ENCODE measurements at places on chromosomes 2 and 18. TPM values are rescaled to one million over a fixed set of nuclear protein-coding genes. Genes with fewer than 3 reads are reported as not detected.

GRCh38 chr2:157229572-157229971 is 27.9 kb upstream of the GALNT5 start:
- no peak for DNase-seq

DNA sequence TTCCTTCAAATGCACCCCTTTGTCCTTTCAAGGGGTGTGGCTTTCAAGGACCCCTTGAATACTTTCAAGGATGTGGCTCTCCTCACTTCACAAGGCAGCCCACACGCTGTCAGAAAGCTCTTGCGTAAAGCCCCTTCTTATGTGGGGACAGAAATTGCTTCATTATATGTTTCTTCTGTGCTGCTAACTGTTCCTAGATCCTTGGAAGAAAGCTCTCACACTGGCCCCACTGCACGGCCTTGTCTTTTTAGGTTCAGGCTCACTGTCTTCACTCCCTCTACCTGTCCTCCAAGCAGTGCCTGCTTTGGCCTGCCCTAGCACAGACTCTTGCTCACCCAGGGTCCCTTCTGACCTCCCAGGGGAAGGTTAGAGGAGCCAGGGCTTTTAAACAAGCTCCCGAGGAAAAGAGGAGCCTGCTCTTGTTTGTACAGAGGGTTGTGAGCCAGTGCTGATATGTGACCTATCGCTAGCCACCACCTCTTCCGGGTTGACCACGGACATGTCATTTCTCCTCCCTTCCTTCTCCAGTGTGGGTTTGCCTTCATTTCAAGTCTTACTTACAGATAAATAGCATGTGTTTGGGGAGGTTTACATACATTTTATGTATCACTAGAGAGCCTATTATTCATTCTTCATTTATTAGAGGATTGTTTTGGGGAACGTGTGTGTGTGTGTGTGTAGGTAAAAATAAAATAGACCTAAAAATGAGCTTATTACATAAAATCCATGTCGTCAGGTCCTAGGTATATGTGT is 94.7 kb downstream of the RTN4 start:
- DNase-seq = no peak

DNA sequence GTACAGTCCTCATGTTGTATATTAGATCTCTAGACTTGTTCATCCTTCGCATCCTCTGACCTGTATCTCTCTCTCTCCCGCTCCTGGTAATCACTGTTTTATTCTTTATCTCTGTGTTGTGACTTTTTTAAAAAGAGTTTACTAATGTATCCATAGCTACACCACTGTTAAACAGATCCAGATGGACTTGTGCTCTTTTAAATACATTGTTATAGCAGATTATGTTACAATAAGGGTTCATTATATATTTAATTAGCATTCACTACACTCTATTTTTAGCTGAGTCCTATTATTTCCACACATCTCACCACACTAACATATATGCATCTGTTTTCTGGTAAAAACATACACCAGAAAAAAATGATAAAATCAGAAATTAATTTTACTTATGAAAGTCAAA is 90.5 kb downstream of the RBM43 start:
- no peak for DNase-seq

Gene HOXD13
- 3.1 TPM for total RNA-seq

Gene LRP1B
- 0.76 TPM for total RNA-seq

Gene PLEK
- not detected for total RNA-seq

GRCh38 chr18:73696698-73697097 is 450.9 kb downstream of the FBXO15 start:
- DNase-seq = no peak

Gene IL1F10
- not detected for total RNA-seq

GRCh38 chr2:30492619-30493018 is 45.6 kb downstream of the LCLAT1 start:
- DNase-seq = no peak

GRCh38 chr18:58117786-58118403 is 73.9 kb downstream of the NEDD4L start:
- peak; percentile 88 for DNase-seq

Gene CD207
- total RNA-seq = not detected

Gene C1QL2
- total RNA-seq = not detected

DNA sequence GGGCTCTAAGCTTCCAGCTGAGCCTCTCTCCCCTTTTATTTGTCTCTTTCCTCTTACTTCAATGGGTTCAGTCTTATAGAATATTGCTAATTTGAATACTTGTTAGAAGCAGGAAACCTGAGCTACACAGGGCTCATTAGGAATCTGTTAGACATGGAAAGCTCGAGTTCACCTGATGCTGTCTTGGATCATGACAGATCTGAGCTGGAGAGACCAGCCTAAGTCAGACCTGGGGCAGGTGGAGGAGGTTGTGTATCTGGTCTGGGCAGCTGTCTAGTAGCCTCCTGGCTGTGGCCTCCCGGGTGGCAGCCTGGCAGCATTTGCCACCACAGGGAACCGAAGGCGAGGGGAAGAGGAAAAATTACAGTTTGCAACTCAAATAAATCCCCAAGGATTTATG is 185.9 kb downstream of the ICOS start:
- DNase-seq = no peak

Gene TMEM200C
- 0.35 TPM for total RNA-seq

DNA sequence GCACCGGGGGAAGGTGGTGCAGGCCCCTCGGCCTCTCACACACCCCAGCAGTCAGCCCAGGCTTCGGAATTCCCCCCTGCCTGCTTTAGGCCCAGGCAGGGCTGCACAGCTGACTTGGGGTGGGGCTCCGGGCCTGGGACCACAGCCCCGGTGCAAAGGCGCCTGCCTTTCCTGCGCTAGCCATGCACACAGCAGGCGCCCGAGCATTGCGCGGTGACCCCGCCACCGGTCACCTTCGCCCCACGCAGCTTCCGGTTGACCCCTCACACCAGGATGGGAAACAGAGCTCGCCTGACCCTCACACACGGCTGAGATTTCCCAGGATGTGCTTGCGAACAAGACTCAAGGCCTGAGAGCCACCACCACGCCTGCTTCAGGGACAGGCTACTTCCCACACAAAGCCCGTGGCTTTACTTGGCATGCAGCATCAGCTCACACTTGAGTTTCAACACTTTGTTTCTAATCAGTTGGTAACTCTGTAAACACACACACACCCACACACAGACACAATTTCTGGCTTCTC is 46.0 kb downstream of the SLC66A2 start:
- DNase-seq = no peak

Gene WDFY1
- total RNA-seq = 27.2 TPM

DNA sequence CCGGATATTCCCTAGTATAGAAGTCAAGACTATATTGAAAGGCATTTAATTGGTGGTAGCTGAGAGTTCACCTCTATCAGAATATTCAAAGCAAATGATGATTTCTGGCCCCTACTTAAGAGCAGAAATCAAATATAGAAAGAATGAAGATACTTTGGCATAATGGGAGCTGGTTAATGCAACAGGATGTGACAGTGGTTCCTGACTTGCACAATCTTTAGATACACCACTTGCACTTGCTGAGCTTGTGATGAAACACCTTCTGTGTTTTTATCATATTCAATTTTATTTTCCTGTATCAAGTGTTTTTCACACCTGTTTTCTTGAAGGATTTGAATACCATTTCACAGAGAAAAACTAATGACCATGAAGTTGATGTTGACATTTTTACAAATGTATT is 124.1 kb upstream of the CDH19 start:
- DNase-seq = no peak

DNA sequence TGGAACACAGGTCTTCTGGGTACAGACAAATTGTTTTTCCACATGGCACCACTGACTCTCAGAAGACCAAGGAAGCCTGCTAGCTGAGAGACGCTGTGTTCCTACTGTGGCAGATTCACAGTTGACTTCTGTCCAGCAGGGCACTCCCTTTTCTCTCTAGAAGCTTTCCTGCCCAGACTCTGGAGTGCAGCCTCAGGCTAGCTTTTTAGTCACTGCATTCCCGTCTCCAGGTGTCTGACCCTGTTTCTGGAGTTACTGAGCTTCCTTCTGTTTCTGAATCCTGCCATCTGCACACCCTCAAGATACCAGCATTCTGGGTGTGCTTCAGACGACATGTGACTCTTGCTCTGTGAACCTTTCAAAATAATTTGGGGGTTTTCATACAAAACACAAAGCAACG is 125.1 kb downstream of the TMEM200C start:
- DNase-seq = no peak

- DNase-seq = no peak
Measured at GRCh38 chr18:21684731-21685130, 19.8 kb downstream of the ABHD3 start.

Gene GPR75
- 1.4 TPM for total RNA-seq

GRCh38 chr2:25955036-25955435 is 27.3 kb downstream of the KIF3C start:
- DNase-seq = no peak

Gene TEX44
- not detected for total RNA-seq

Gene FOXI3
- not detected for total RNA-seq

DNA sequence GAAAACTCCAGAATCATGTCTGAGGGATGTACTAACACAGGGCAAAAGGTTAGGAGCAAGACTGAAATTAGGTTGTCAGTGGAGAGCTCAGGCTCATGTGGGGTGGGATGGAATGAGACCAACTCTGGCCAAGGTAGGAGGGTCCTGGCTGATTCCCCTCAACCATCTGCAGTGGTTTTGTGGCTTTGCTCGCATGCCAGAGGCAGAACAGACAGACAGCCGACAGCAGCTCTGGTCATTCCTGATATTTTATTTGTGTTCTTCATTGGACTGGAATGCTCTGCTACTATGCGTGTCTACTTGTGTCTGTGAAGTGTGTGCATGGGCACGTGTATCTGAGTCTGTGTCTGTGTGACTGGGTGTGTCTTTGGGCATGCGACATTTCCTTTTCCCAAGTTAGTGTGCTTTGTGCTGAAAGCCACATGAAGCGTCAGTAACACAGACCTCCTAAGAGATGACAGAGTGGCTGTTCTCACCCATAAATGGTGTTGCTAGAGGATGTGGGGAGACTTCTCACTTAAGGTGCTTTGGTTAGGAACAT is 239.5 kb downstream of the CNTNAP5 start:
- peak; percentile 15 for DNase-seq

GRCh38 chr18:48719974-48720654 is 181.3 kb downstream of the CTIF start:
- DNase-seq = no peak

Gene MTCL1
- total RNA-seq = 11.1 TPM

DNA sequence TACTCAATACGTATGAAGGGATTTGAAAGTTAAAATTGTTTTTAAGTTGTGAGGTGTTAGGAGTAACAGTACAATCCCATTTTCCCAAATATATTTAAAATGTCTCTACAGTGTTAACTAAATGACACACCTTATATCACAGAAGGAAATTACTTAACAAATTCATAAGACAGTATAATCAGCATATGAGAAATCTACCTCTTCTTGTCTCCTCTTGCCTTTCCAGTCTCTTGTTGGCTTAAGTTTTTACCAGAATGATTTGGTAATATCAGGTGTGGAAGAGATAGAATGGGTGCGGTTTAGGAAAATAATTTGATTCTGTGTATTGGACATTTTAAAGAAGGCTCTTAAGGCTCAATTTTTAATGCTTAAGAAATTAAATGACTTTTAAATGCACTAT is 9.5 kb upstream of the INPP1 start:
- no peak for DNase-seq

Gene CLEC4F
- total RNA-seq = not detected

GRCh38 chr2:2031101-2031500 is 286.8 kb upstream of the PXDN start:
- no peak for DNase-seq

Gene IL36B
- total RNA-seq = not detected

- DNase-seq = no peak
Measured at GRCh38 chr2:78540255-78540654, 485.2 kb upstream of the REG3G start.

GRCh38 chr2:192004188-192004963 is 157.5 kb upstream of the CAVIN2 start:
- no peak for DNase-seq

DNA sequence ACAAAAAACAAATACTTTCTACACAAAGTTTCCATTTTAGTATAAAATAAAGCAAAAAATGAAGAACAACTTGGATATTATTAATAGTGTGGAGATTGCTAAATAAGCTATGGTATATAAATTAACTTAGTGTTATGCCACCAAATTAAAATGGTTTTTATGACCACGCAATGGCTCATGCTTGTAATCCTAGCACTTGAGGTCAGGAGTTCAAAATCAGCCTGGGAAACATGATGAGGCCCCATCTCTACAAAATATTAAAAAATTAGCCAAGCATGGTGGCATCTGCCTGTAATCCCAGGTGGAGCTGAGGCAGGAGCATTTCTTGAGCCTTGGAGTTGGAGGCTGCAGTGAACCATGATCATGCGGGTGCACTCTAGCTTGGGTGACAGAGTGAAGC is 108.8 kb downstream of the SH3RF3 start:
- no peak for DNase-seq

Gene TPO
- not detected for total RNA-seq

Gene CXCR2
- not detected for total RNA-seq

DNA sequence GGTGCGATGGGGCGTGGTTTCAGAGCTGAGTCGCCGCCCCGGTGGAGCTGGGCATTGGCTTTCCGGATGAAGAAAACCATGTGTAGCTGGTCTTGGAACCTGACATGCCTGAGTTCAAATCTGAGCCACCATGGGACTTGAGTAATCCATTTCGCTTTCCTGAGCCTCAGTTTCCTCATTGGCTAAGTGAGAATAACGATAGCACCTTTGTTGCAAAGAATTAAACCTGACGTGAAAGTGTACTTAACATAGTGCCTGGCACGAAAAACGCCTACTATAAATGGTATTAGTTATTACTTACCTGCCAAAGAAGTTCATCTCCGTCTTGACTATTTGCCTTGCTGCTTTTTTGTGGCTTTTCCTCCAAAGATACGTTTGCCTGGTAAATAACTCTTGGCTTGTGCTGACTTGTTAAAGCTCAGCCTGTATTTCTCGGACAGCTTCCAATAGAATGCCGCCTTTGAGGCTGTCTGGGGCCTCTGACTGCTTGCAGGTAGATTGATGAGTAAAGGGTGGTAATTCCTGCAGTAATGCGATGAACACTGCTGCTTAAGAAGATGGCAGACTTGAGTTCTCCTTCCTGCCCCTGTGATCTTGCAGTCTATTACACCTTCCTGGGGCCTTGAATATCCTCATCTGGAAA is 1.3 kb downstream of the CDCA7 start:
- no peak for DNase-seq

Gene ADRA2B
- total RNA-seq = not detected

DNA sequence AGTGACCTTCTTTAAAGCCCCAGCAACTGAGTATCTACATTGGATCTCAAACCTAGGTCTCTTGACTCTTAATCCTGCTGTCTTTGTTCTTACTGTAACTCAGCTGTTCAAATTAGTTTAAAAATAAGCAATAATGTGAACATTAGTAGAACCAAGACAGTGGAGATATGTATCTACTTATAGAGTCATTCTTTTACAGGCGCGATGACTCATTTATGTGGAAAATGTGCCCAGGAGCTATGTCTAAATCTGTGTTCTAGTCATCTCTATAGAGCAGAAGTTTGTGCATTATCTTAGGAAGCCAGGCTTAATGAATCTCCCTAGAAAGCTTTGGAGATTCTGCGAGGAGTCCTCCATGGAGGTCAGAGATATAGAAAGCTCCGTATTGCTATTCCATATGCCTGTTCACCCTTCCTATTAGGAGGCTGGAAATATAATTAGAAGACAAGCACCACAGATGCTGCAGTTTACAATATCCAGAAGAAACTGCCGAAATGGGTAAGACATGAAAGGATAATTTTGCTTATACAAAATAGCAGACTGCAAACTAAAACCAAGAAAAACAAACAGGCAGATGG is 211.6 kb downstream of the TRIB2 start:
- DNase-seq = no peak

- peak; percentile 46 for DNase-seq
Measured at GRCh38 chr2:95346231-95346737, 49.1 kb downstream of the KCNIP3 start.

- DNase-seq = peak; percentile 9
Measured at GRCh38 chr2:152924722-152925121, 206.3 kb downstream of the ARL6IP6 start.

Data from H4 (cell line).